ENCODE measurements at places on chromosomes 11 and 22. TPM values are rescaled to one million over a fixed set of nuclear protein-coding genes. Genes with fewer than 3 reads are reported as not detected.

DNA sequence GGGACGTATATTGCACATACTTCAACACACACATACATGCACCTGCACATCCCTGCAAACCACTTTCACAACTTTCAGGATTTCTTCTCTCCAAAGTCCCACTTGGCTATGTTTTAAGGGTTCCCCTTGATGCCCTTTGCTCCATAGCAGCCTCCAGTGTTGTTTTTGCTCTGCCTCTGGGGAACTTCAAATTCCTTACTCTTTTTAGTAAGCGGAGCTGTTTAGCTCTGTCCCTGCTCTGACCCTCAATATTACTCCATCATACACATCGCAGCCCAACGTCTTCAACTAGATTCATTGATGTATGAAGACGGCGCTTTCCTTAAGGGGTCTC is 18.3 kb downstream of the PRR5L start:
- no peak for DNase-seq

GRCh38 chr11:70322666-70323065 is 52.2 kb downstream of the PPFIA1 start:
- DNase-seq, result no peak

DNA sequence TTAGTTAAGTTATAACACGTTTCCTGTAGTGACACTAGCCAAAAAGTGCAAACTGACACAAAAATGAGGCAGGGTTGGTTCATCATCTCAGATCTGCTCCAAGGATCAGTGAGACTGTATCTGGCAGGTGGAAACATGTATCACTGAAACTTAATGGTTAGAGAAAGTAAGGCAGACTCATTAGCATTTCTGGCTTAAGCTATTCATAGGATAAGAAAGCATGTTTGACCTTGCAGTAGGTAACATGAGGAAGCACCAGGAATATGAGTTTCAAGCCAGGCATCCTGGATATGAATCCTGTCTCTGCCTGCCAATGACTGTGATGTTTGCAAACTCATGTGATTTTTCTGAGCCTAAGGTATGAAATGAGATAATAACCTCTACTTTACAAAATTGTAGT is 732.1 kb downstream of the NELL1 start:
- no peak for DNase-seq

DNA sequence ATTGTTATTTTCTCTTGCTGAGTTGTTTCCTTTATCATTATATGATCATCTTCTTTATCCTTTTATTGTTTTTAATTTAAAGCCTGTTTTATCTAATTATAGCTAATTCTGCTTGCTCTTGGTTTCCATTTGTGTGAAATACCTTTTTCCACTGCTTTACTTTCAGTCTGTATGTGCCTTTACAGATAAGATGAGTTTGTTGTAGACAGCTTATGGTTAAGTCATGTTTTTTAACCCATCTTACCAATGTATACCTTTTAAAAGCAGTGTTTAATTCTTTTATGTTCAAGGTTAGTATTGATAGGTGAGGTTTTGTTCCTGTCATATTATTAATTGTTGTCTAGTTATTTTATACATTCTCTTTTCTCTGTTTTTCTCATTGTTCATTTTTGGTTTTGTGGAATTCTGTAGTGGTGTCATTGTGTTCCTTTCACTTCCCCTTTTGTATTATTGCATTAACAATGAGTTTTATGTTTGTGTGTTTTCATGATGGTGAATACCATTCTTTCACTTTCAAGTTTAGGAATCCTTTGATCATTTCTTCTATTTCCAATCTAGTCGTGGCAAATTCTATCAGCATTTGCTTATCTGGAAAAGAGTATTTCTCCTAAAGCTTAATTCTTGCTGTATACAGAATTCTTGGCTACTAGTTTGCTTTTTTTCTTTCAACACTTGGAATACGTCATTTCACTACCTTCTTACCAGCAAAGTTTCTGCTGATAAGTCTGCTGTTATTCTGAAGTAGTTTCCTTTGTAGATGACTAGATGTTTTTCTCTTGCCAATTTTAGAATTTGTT is 21.8 kb downstream of the OR5AN1 start:
- no peak for DNase-seq

DNA sequence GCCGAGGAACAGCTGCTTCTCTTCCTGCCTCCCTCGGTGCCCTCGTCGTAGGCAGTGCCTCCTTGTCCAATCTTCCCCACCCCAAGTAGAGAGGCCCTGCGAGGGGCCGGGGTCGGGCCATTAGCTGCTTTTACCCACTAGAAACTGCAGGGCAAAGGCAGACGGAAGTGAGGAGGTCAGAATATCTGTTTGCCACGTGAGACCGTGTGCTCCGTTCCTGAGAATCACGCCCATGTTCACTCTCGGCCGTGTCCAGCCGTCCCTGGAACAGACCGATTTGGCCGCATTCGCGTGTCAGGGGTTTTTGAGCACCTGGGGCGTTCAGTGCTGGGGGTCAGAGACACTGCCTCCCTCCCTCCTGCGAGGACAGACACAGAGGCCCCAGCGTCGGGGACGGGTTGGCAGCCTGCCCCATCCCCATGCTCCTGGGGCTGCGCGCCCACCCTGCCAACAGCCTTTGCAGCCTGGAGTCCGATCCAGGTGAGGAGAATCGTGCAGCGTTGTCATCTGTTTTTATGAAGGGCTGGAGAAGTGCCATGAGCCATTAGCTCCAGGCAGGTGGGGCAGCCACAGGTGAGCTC is 982.2 kb downstream of the BRD1 start:
- peak; percentile 10 for DNase-seq

DNA sequence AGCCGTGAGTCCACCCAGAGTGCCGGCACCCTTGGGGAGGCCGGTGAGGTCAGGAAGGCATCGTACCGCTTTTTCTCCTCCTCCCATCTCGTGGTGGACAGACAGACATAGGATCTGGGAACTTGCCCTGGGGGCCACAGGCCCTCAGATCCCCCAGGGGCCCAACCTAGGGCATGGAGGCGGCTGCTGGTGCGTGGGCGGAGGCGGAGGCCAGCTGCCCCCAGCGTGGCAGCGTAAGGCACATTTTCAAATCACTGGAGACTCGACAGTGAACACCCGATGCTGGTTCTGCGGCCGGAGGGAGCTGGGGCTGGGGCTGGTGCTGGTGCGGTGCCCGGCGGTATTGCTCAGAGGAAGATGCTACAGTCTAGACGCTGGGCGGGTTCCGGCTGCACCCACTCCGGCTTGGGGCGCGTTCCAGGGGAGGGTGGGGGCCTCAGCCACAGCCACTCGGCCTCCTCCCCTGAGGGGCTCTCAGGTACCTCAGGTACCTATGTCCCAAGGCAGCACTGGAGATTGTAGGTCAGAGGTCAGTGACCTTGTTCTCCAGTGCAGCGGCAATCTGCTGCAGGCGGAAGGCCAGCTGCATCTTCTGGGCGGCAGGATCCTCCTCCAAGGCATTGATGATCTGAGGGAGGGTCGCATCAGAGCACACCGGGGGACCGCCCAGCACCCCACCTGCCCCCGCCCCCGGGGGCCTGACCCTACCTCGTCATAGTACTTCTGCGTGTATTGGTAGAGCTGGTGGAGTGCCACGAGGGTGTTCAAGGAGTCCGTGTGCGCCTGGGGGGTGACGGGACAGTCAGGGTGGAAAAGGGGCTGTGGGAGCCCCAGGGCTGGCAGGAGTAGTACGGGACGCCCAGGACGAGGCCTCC is 5.2 kb upstream of the MAPK11 start:
- DNase-seq, result no peak

- no peak for DNase-seq
These were observed 561.6 kb downstream of the BUD13 start for GRCh38 chr11:116211147-116211546.

GRCh38 chr22:21634081-21634480 is 1.5 kb downstream of the CCDC116 start:
- no peak for DNase-seq

TRIM5 gene
- total RNA-seq, result 6.8 TPM

FAM83F gene
- total RNA-seq, result 5.2 TPM
